Activated effector memory CD4-positive, alpha-beta T cell treated with anti-CD3 and anti-CD28 coated beads, Interleukin-2, amount 50 U/mL, for 16 hours (primary cell): ENCODE measurements at places on chromosomes 2 and 18.

DNA sequence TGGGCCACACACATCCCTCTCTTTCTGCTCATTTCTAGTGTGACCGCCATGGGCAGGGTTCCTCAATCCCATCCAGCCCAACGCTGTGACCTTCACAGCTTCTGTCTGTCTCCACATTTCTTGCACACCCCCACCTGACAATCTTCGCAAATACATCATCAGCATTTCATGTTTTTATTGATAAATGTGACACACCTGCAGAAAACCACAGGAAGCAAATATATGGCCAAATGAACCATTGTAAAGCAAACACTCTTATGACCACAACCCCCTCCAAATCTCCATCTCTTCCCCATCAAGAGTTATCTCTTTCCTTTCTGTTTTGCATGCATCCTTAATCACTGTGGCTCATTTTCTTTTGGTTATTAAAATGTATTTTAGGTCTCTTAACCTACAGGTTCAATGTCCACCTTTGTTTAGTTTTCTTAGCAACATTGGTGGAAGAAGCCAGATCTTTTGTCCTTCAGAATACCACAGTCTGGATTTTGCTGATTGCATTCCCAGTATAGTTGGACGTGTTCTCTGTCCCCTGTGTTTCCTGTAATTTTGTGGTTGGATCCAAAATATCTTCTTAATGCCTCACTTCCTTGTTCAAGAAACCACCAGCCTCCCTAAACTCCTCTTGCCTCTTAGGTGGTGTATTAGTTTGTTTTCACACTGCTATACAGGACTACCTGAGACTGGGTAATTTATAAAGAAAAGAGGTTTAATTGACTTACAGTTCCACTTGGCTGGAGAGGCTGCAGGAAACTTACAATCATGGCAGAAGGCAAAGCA lies 9.8 kb upstream of the NCK2 start:
- no peak for DNase-seq

DNA sequence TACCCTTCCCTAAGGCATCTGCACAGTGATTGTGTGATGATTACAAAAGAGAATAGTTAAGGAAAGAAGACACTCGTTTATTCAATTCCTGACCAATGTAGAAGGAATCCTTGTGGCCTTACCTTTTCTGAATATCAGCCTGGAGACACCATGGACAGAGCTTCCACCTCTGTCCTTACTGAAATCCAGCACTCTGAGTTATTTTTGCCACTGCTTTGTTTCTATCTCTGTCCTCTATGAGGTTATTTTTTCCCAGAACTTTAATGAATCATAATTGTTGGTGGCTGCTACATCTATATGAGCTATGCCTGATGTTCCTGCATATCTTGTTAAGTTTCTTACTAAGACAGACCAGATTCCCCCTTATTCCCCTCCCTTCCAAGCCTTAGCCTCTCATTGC lies 275.1 kb downstream of the SETBP1 start:
- no peak for DNase-seq

GRCh38 chr2:61759005-61759404 lies 94.9 kb downstream of the FAM161A start:
- DNase-seq = no peak

GRCh38 chr2:28450901-28451565 lies 44.8 kb upstream of the PLB1 start:
- no peak for DNase-seq

- no peak for DNase-seq
Observed at GRCh38 chr2:74778381-74779264, 55.3 kb upstream of the HK2 start.

DNA sequence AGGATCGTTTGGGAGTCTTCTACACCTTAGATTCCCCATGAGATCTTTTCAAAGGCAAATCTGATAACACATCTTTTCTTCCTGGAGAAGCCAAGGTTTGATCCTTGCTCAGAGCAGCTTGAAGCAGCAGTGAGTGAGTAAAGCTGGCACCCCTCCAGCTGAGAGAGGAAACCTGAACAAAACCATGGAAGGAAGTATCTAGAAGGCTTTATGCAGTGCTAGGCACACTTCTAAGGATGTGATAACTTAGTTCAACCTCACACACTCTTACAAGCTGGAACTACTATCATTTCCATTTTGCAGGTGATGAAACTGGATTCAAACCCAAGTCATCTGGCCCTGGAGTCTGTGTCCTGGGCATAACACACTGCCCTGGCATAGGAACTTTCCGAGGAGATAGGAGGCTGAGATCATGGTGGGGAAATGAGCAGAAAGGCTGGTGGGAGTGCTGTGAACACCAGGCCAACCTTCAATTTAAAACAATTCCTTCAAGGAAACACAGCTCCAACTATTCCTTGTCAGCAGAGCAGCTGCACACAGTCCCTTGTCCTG lies 71.2 kb downstream of the CTAGE1 start:
- DNase-seq = no peak
